ENCODE measurements at places on chromosomes 6 and 20. TPM values are rescaled to one million over a fixed set of nuclear protein-coding genes. Genes with fewer than 3 reads are reported as not detected.

GRCh38 chr6:107209406-107210305, 94.3 kb upstream of the BEND3 start:
- H3K4me3 ChIP-seq, result no peak overlapping the region
- H3K4me1 ChIP-seq, result no peaks in the 10 kb centered on the region
- no peaks in the 10 kb centered on the region for H3K27me3 ChIP-seq
- DNase-seq, result no peak

GRCh38 chr20:20783450-20783849, 71.0 kb upstream of the RALGAPA2 start:
- no peak overlapping the region for H3K4me3 ChIP-seq
- DNase-seq, result no peak
- no peaks in the 10 kb centered on the region for H3K36me3 ChIP-seq

GRCh38 chr20:47774131-47774777, 11.0 kb downstream of the SULF2 start:
- H3K36me3 ChIP-seq, result no peaks in the 10 kb centered on the region
- peaks cover 12% of the 10 kb centered on the region for H3K27me3 ChIP-seq
- H3K4me3 ChIP-seq, result no peak overlapping the region
- H3K27ac ChIP-seq, result no peak overlapping the region

GRCh38 chr6:9128970-9129369, 693.6 kb upstream of the SLC35B3 start:
- H3K36me3 ChIP-seq, result no peaks in the 10 kb centered on the region
- H3K4me3 ChIP-seq, result no peak overlapping the region
- no peaks in the 10 kb centered on the region for H3K4me1 ChIP-seq
- no peaks in the 10 kb centered on the region for H3K27me3 ChIP-seq

- no peak overlapping the region for H3K4me3 ChIP-seq
- H3K27ac ChIP-seq, result no peak overlapping the region
- no peak for DNase-seq
- H3K4me1 ChIP-seq, result no peaks in the 10 kb centered on the region
Measured at GRCh38 chr6:56168596-56168995, 78.8 kb downstream of the COL21A1 start.

- DNase-seq, result no peak
- no peak overlapping the region for H3K4me3 ChIP-seq
- H3K4me1 ChIP-seq, result no peaks in the 10 kb centered on the region
Measured at GRCh38 chr6:169035385-169036240, 218.0 kb downstream of the THBS2 start.

- H3K4me1 ChIP-seq, result no peaks in the 10 kb centered on the region
- H3K27ac ChIP-seq, result no peak overlapping the region
- no peaks in the 10 kb centered on the region for H3K27me3 ChIP-seq
- no peaks in the 10 kb centered on the region for H3K36me3 ChIP-seq
- H3K4me3 ChIP-seq, result no peak overlapping the region
- DNase-seq, result no peak
Measured at GRCh38 chr6:165481921-165482320, 172.5 kb upstream of the C6orf118 start.

DNA sequence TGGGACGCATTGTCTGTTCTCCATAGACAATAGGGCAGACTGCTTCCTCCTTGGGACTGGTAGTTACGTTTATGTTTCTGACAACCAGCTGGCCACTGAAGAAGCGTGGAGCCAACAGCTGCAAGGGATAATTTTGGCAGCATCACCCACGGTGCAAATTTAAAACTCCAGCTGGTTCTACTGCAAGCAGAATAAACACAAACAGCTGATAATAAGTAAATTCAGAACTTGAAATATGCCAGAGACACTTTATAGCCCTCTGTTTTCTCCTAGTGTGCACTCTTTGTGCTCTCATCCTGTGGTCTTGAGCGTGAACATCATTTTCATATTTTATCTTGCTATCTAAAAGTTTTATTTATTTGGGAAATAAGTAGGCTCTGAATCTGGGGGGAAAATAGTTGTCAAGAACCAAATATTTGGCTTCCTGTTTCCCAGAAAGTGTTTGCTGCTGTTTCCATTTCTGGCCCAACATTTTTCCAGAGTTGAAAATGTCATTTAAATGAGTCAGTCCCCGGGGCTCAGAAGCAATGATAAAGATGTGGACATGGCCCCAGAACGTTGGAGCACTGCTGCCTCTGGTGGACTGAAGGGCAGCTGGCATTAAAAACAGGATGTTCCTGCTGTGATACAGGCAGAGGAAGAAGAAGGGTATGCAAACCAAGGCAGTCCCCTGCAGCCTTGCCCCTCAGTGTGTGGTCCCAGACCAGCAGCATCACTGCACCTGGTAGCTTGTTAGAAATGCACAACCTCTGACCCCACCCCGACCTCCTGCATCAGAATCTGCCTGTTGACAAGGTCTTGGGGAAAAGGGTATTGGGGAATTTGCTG, 12.5 kb upstream of the THBD start:
- H3K4me3 ChIP-seq, result no peak overlapping the region
- H3K27ac ChIP-seq, result no peak overlapping the region
- DNase-seq, result no peak
- H3K27me3 ChIP-seq, result peaks cover 31% of the 10 kb centered on the region
- no peaks in the 10 kb centered on the region for H3K36me3 ChIP-seq

- H3K4me1 ChIP-seq, result peaks cover 26% of the 10 kb centered on the region
- DNase-seq, result peak; percentile 69
- H3K27me3 ChIP-seq, result peaks cover 74% of the 10 kb centered on the region
- H3K27ac ChIP-seq, result peak overlapping the region; percentile 64
- peak overlapping the region; percentile 81 for H3K4me3 ChIP-seq
Measured at GRCh38 chr6:149963212-149963461, 606 bp upstream of the ULBP1 start.

DNA sequence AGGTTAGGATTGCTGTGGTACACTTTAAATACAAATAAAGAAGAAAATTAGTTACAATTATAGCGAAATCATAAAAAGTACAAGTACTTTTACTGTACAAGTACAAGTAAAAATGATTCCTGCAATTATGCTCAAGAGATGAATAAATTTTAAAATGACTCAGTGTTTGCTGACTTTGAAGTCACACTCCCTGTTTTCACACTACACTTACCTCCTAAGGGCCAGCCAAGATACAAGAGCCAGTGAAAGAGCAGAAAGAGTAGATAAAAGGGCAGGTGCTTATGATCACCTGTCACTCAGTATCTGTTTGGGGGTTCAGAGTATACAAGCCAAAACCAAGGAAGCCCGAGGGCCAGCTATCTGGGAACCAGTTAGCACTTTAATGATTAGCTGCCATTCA, 41.0 kb upstream of the COL21A1 start:
- H3K27ac ChIP-seq, result no peak overlapping the region
- H3K4me3 ChIP-seq, result no peak overlapping the region
- no peaks in the 10 kb centered on the region for H3K36me3 ChIP-seq
- DNase-seq, result no peak
- no peaks in the 10 kb centered on the region for H3K4me1 ChIP-seq
- H3K27me3 ChIP-seq, result no peaks in the 10 kb centered on the region

- peaks cover 2% of the 10 kb centered on the region for H3K4me1 ChIP-seq
- no peak overlapping the region for H3K27ac ChIP-seq
- H3K4me3 ChIP-seq, result no peak overlapping the region
- peaks cover 10% of the 10 kb centered on the region for H3K27me3 ChIP-seq
Measured at GRCh38 chr6:108432792-108433191, 127.9 kb upstream of the FOXO3 start.

GRCh38 chr20:9578594-9578993, 64.2 kb downstream of the LAMP5 start:
- DNase-seq, result no peak
- no peak overlapping the region for H3K4me3 ChIP-seq
- H3K27me3 ChIP-seq, result no peaks in the 10 kb centered on the region
- no peak overlapping the region for H3K27ac ChIP-seq
- H3K36me3 ChIP-seq, result no peaks in the 10 kb centered on the region

DNA sequence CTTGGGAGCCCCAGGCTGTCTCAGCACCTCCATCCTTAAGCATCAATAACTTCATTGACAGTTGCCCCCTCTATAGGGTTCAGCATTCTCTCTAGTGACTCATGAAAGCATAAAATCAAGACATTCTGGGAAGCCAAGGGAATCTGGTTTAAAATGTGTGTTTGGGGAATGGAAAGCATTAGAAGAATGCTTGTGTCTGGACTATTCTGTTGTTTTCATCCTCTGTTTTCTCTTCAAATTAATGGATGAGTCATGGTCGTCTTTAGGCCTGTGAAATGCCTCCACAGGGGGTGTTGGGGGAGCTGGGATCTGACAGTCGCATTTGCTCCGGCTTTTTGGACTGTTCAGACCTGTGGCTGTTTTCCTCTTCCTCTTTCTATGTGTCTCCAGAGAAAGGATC, 279.7 kb downstream of the CDC5L start:
- no peaks in the 10 kb centered on the region for H3K36me3 ChIP-seq
- H3K27me3 ChIP-seq, result no peaks in the 10 kb centered on the region
- no peak overlapping the region for H3K27ac ChIP-seq
- H3K4me3 ChIP-seq, result no peak overlapping the region
- no peak for DNase-seq

GRCh38 chr20:19265646-19266374, 53.4 kb downstream of the SLC24A3 start:
- no peak for DNase-seq
- no peak overlapping the region for H3K4me3 ChIP-seq
- H3K27ac ChIP-seq, result no peak overlapping the region
- no peaks in the 10 kb centered on the region for H3K36me3 ChIP-seq
- no peaks in the 10 kb centered on the region for H3K4me1 ChIP-seq

DNA sequence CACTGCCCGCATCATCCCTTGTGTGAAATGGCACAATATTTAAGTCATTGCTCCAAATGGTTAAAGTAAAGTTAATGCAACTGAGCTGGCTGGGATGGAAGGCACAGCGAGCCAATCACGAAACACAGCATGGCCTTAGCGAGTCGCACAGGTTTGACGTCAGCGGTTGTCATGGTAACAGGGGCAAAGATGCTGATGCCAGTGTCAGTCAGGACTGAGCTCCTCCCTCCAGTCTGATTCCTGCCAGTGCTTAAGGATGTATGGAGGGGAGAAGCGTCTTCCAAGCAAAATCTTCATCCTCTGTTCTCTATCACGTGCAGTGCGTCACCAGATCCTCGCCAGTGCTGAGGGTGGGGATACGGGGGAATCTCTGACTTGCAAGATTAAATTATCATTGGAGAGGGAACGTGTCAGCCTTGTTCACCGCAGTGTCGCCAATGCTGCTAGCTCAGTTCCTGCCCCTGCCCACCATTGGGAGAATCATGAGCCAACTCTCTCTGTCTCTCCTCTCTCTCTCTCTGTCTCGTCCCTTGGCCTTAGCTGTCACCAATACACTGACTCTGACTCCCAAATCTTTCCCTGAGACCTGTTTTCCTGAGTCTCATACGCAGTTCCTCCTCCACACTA, 24.5 kb downstream of the TSPYL4 start:
- DNase-seq, result peak; percentile 33
- H3K4me3 ChIP-seq, result no peak overlapping the region
- no peaks in the 10 kb centered on the region for H3K4me1 ChIP-seq
- H3K36me3 ChIP-seq, result no peaks in the 10 kb centered on the region
- H3K27ac ChIP-seq, result no peak overlapping the region
- no peaks in the 10 kb centered on the region for H3K27me3 ChIP-seq

DNA sequence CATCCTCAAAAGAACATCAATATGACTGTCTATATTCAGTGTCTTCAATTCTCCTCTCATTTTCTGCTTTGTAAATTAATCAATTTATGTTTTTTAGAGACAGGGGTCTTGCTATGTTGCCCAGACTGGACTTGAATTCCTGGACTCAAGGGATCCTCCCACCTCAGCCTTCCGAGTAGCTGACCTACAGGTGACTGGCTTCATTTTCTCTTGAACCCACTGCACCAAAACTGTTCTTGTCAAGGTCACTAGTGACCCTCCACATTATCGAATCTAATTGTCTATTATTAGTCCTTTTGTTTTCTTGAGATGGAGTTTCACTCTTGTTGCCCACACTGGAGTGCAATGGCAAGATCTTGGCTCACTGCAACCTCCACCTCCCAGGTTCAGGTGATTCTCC, 3.7 kb downstream of the DNAAF9 start:
- H3K4me3 ChIP-seq, result no peak overlapping the region
- no peak overlapping the region for H3K27ac ChIP-seq
- H3K4me1 ChIP-seq, result peaks cover 30% of the 10 kb centered on the region
- no peak for DNase-seq
- peaks cover 1% of the 10 kb centered on the region for H3K27me3 ChIP-seq
- no peaks in the 10 kb centered on the region for H3K36me3 ChIP-seq

- no peak overlapping the region for H3K4me3 ChIP-seq
- peaks cover 36% of the 10 kb centered on the region for H3K27me3 ChIP-seq
- no peaks in the 10 kb centered on the region for H3K36me3 ChIP-seq
- H3K4me1 ChIP-seq, result no peaks in the 10 kb centered on the region
Measured at GRCh38 chr20:62752181-62752670, 43.6 kb downstream of the NTSR1 start.

DNA sequence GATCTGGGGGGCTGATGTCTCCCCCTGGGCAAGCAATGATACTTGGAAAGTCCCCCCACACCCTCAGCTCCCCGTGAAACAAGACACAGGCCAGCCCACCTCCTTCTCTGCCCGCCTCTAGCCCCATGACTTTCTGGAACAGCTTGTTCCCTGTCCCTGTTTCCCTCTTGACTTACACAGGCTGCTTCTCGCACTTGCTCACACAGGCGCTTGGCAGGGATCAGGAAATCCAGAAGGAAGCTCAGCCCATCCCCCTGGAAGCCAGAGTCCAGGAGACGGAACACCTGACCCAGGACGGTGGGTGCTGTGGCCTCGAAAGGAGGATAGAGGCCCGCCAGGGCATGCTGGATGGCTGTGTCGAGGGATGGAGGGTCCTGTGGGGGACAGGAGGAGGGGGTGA, 14.8 kb downstream of the KIAA1755 start:
- H3K4me1 ChIP-seq, result no peaks in the 10 kb centered on the region
- peaks cover 7% of the 10 kb centered on the region for H3K36me3 ChIP-seq
- H3K4me3 ChIP-seq, result no peak overlapping the region
- no peak for DNase-seq
- no peak overlapping the region for H3K27ac ChIP-seq

GRCh38 chr6:20234136-20234535, 21.9 kb upstream of the MBOAT1 start:
- no peak for DNase-seq
- no peak overlapping the region for H3K27ac ChIP-seq
- H3K4me1 ChIP-seq, result peaks cover 10% of the 10 kb centered on the region
- peaks cover 2% of the 10 kb centered on the region for H3K27me3 ChIP-seq

- H3K4me3 ChIP-seq, result no peak overlapping the region
- H3K4me1 ChIP-seq, result no peaks in the 10 kb centered on the region
- DNase-seq, result no peak
Measured at GRCh38 chr20:37821696-37822095, 81.2 kb upstream of the VSTM2L start.

DNA sequence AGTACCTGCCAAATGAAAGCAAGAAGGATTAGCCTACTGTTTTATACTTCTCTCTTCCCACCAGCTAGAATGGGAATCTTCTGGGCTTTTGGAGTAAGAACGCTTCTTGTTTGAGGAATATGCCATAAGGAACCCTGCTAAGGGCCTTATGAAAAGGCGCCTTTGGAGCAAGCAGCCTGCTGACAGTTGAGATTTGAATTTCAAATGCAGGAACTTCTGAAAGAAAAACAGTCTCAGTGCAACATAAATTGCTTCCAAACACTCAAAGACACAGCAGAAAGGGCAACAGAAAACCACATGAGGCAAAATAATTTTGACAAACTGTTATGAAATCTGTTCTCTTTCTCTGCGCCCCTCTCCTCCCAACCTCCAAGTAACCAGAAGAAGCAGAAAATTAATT, 149.4 kb upstream of the B3GAT2 start:
- H3K27me3 ChIP-seq, result no peaks in the 10 kb centered on the region
- H3K27ac ChIP-seq, result no peak overlapping the region
- no peaks in the 10 kb centered on the region for H3K4me1 ChIP-seq
- H3K36me3 ChIP-seq, result no peaks in the 10 kb centered on the region
- H3K4me3 ChIP-seq, result no peak overlapping the region

- DNase-seq, result no peak
- H3K4me1 ChIP-seq, result no peaks in the 10 kb centered on the region
- H3K4me3 ChIP-seq, result no peak overlapping the region
- H3K36me3 ChIP-seq, result no peaks in the 10 kb centered on the region
Measured at GRCh38 chr6:166597711-166598440, 11.4 kb upstream of the RAMACL start.

The DNAAF9 gene
- 3.9 TPM for total RNA-seq

The REM1 gene
- total RNA-seq, result not detected

The MUCL3 gene
- total RNA-seq, result not detected

The SLA2 gene
- 79.9 TPM for total RNA-seq
